Activated naive CD4-positive, alpha-beta T cell treated with anti-CD3 and anti-CD28 coated beads, Interleukin-2, amount 10 ng/mL, durations not matched to agents 7 days and 5 days (primary cell): ENCODE measurements at places on chromosomes 4 and X.

GRCh38 chr4:44093390-44093789 is 355.2 kb downstream of the KCTD8 start:
- H3K36me3 ChIP-seq, result no peaks in the 10 kb centered on the region
- no peak for DNase-seq
- H3K4me3 ChIP-seq, result no peak overlapping the region
- no peaks in the 10 kb centered on the region for H3K4me1 ChIP-seq

GRCh38 chrX:68307769-68308168 is 125.5 kb downstream of the OPHN1 start:
- no peaks in the 10 kb centered on the region for H3K27me3 ChIP-seq
- no peaks in the 10 kb centered on the region for H3K36me3 ChIP-seq
- no peak overlapping the region for H3K4me3 ChIP-seq
- H3K27ac ChIP-seq, result no peak overlapping the region
- no peaks in the 10 kb centered on the region for H3K4me1 ChIP-seq

DNA sequence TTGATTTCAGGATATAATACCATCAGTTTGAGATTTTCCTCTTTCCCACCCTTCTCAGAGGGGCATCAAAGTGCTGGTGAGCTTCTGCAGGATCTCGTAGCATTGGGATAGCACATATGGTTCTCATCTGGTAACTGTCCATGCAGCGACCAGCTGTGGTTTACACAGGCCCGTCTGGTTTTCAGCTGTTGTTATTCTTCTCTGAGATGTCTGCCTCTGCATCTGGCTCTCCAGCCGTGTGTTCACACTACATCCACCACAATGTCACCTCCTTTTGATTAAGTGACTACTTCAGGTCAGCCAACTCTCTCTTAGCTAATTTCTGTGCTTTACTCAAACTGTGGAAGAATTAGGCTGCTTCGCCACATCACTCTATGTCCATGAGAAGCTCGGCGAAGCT is 676.7 kb upstream of the TENM3 start:
- DNase-seq, result no peak
- no peaks in the 10 kb centered on the region for H3K27me3 ChIP-seq
- no peaks in the 10 kb centered on the region for H3K36me3 ChIP-seq
- H3K4me3 ChIP-seq, result no peak overlapping the region
- no peak overlapping the region for H3K27ac ChIP-seq

GRCh38 chrX:54042609-54043021 is 1.7 kb downstream of the PHF8 start:
- peaks cover 26% of the 10 kb centered on the region for H3K4me1 ChIP-seq
- H3K27ac ChIP-seq, result peak overlapping the region; percentile 98
- peak; percentile 59 for DNase-seq
- H3K27me3 ChIP-seq, result no peaks in the 10 kb centered on the region

DNA sequence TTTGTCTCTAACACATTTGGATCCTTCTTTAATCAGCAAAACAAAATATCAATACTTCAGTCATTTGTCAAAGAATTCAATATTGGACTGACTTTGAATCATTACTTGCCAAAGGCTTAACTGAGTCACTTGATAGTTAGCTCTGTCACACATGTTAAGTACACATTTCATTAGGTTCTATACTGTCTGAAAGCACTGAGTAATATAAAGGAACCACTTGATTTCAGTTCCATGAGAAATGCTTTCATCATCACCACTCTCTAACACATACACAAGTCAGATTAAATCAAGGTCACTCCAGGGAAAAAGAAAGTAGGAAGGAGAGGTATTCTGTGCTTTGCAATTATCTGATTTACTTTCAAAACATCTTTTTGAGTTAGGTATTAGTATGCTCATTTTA is 1233.1 kb downstream of the C4orf33 start:
- H3K27ac ChIP-seq, result no peak overlapping the region
- DNase-seq, result no peak
- H3K4me1 ChIP-seq, result no peaks in the 10 kb centered on the region
- no peaks in the 10 kb centered on the region for H3K27me3 ChIP-seq
- no peak overlapping the region for H3K4me3 ChIP-seq
- no peaks in the 10 kb centered on the region for H3K36me3 ChIP-seq

DNA sequence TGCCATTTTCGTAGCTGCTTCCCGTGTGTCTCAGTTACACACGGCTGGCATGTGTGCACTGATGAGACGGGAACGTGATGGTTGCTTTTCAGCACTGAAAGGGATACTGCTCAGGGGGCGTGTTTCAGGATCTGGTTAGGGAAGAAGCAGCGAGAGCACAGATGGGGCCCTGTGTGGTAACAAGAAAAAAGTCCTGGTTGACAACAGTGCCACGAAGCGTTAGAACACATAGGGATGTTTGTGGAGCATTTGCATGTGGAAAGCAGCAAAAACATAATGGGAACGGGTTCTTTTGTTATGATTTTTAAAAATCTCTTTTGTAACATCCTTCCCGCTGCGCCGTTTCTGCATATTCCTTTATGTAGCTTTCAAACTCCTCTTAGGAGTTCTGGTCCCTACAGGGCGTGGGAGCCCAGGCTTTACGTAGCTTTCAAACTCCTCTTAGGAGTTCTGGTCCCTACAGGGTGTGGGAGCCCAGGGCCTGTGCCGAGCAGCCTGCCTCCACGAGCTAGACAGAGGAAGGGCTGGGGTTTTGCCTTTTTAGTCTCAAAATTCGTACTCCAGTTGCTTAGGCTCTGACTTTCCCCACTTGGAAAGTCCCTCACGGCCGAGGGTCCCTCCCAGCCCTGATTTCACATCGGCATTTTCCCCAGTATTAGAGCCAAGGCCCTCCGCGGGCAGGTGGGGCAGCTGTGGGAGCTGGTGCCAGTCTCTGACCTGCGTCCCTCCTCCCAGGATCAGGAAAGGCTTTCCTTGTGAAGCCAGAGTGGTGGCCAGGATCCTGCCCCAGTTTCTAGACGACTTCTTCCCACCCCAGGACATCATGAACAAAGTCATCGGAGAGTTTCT is 11.0 kb upstream of the MSANTD1 start:
- no peak for DNase-seq
- no peaks in the 10 kb centered on the region for H3K27me3 ChIP-seq
- H3K36me3 ChIP-seq, result peaks cover 32% of the 10 kb centered on the region
- H3K27ac ChIP-seq, result no peak overlapping the region

- peaks cover 1% of the 10 kb centered on the region for H3K36me3 ChIP-seq
- no peak for DNase-seq
- no peak overlapping the region for H3K4me3 ChIP-seq
- no peaks in the 10 kb centered on the region for H3K27me3 ChIP-seq
- peaks cover 13% of the 10 kb centered on the region for H3K4me1 ChIP-seq
- no peak overlapping the region for H3K27ac ChIP-seq
Measured at GRCh38 chr4:70754990-70755688, 33.4 kb downstream of the RUFY3 start.

DNA sequence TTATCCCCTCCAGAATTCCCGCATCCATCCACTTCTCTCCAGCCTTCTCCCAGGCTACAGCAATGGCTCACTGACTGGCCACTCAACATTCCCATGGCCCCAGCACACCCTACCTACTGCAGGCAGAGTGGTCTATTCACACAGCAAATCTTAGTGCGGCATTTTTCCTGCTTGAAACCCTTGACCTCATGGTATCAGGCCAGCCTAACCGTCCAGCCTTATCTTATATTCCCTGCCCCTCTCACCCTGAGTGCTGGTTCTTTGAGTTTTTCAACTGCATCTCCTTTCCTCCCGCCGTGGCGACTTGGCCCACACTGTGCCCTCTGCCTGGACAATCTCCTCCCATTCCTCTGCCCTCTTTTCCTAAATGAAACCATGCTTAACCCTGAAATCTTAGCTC is 10.0 kb upstream of the S100G start:
- no peaks in the 10 kb centered on the region for H3K27me3 ChIP-seq
- H3K27ac ChIP-seq, result no peak overlapping the region
- H3K36me3 ChIP-seq, result no peaks in the 10 kb centered on the region
- H3K4me3 ChIP-seq, result no peak overlapping the region

DNA sequence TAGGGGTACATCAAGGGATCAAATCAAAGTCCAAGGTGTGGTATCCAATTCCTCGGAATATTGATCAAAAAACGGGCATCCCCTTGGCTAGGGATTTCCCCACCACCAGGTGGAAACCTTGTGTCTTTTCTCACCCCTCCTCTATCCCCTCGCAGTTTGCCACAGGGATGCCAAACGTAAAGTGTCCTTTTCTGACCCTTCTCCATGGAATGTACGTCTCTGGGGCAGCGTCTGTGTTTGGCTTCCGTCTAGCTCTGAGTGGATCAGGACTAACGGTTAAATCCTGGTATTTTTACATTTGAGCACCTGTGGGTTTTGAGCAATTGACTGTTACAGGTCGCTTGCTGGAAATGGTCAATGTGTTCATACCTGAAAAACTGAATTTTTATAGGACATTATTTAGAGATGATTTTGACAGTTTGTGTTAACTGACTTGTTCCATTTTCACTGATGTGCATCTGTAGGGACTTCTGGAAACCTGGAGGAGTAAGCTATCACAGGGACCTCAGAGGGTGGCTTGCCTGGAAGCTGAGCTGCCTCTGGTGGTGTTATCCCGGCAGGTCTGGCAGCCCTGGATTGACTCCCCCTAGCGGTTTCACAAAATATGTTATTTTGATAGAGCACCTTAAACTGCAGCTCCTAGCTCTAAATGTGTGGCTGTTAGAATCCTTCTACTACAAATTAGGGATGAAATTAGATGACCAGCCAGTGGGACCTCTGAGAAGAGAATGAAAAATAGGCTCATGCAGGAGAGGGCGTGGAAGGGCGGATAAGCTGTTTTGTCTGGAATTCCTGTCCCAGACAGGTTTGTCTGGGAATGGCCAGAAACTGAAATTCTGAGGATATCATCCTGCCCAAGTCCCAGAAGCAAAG is 8.8 kb upstream of the MGST2 start:
- peak overlapping the region; percentile 87 for H3K27ac ChIP-seq
- H3K4me3 ChIP-seq, result peak overlapping the region; percentile 58
- H3K36me3 ChIP-seq, result peaks cover 2% of the 10 kb centered on the region
- H3K4me1 ChIP-seq, result peaks cover 30% of the 10 kb centered on the region
- peak; percentile 62 for DNase-seq
- peaks cover 10% of the 10 kb centered on the region for H3K27me3 ChIP-seq

GRCh38 chr4:145951931-145952330 is 13.3 kb upstream of the ZNF827 start:
- no peaks in the 10 kb centered on the region for H3K4me1 ChIP-seq
- no peak overlapping the region for H3K27ac ChIP-seq
- no peak overlapping the region for H3K4me3 ChIP-seq
- peaks cover 25% of the 10 kb centered on the region for H3K27me3 ChIP-seq
- DNase-seq, result no peak
- no peaks in the 10 kb centered on the region for H3K36me3 ChIP-seq

DNA sequence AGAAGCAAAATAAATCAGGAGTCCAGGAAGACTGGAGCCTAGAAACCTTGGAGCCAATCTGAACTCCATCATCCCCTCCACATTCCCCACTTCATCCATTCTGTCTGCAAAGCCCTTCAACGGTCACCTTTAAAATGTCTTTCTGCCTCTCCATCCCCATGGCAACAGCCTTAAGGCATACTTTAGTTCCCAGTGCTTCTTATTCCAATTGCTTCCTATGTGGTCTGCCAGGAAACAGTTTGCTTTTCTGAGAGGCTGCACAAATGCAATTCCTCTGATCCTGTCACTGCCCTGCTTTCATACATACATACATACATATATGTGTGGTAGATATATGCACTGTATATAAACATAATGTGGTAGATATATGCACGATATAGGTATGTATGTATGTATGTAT is 786 bp upstream of the MAGEH1 start:
- DNase-seq, result no peak
- no peaks in the 10 kb centered on the region for H3K27me3 ChIP-seq
- peak overlapping the region; percentile 96 for H3K27ac ChIP-seq
- peaks cover 15% of the 10 kb centered on the region for H3K4me1 ChIP-seq
- peaks cover 3% of the 10 kb centered on the region for H3K36me3 ChIP-seq
- H3K4me3 ChIP-seq, result peak overlapping the region; percentile 92

GRCh38 chr4:99054428-99054994 is 34.1 kb downstream of the ADH5 start:
- H3K4me1 ChIP-seq, result peaks cover 37% of the 10 kb centered on the region
- no peaks in the 10 kb centered on the region for H3K27me3 ChIP-seq
- H3K4me3 ChIP-seq, result no peak overlapping the region
- peaks cover 47% of the 10 kb centered on the region for H3K36me3 ChIP-seq
- DNase-seq, result no peak
- H3K27ac ChIP-seq, result peak overlapping the region; percentile 53

DNA sequence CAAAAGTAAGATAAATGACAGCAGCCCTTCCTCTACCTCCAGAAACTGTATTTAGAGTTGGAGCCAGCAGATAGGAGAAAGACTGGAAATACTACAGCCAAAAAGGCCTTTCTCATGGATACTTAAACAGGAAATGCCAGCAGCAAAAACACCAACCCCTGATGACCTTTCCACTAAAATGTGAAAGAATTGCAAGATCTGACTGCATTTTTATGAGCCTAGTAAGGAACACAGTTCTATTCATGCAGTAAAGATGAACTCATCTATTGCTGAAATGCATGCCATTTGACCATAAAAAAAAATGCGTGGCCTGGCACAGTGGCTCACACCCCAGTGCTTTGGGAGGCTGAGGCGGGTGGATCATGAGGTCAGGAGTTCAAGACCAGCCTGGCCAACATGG is 19.9 kb downstream of the ABCG2 start:
- DNase-seq, result no peak
- H3K4me1 ChIP-seq, result no peaks in the 10 kb centered on the region
- peaks cover 4% of the 10 kb centered on the region for H3K27me3 ChIP-seq
- H3K36me3 ChIP-seq, result no peaks in the 10 kb centered on the region

DNA sequence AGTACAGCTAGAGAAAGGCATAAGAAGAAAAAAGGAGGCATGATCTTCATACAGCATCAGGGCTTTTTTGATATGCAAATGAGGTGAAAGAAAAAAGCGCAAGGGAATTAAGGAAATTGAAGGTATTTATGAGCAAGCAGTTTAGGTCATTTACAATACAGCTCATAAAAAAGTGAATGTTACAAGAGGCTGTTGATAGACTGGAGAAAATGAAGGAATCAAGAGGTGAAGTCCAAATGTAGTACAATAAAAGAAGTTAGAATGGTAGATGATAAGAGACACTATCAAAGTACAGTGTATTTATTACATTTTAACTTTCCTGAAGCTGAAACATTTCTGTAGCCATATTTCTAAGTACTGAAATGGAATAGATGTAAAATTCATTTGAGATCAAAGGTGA is 1349.5 kb downstream of the ADGRL3 start:
- H3K4me3 ChIP-seq, result no peak overlapping the region
- H3K36me3 ChIP-seq, result no peaks in the 10 kb centered on the region
- DNase-seq, result no peak
- H3K27ac ChIP-seq, result no peak overlapping the region

- H3K36me3 ChIP-seq, result no peaks in the 10 kb centered on the region
- H3K4me1 ChIP-seq, result no peaks in the 10 kb centered on the region
- H3K27me3 ChIP-seq, result no peaks in the 10 kb centered on the region
- H3K4me3 ChIP-seq, result no peak overlapping the region
Measured at GRCh38 chr4:157423526-157424020, 203.0 kb downstream of the GRIA2 start.

DNA sequence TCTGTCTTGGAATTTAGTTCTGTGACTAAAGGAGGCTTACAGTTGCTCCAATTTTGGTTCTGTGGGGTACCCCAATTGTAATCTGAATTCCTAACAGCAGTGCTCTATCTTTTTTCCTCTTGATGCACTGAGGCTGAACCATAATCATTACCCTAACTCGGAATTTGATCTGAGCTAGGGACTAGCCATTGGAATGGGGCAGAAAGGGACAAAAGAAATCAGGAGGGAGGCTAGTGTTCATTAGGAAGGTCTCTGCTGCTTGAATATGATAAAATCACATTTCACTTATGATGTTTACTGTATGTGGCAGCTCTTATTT is 2.7 kb downstream of the KLF3 start:
- H3K4me1 ChIP-seq, result peaks cover 70% of the 10 kb centered on the region
- H3K27me3 ChIP-seq, result no peaks in the 10 kb centered on the region
- no peak for DNase-seq
- peaks cover 42% of the 10 kb centered on the region for H3K36me3 ChIP-seq
- H3K27ac ChIP-seq, result peak overlapping the region; percentile 91
